ENCODE measurements at places on chromosomes 11 and 22.

DNA sequence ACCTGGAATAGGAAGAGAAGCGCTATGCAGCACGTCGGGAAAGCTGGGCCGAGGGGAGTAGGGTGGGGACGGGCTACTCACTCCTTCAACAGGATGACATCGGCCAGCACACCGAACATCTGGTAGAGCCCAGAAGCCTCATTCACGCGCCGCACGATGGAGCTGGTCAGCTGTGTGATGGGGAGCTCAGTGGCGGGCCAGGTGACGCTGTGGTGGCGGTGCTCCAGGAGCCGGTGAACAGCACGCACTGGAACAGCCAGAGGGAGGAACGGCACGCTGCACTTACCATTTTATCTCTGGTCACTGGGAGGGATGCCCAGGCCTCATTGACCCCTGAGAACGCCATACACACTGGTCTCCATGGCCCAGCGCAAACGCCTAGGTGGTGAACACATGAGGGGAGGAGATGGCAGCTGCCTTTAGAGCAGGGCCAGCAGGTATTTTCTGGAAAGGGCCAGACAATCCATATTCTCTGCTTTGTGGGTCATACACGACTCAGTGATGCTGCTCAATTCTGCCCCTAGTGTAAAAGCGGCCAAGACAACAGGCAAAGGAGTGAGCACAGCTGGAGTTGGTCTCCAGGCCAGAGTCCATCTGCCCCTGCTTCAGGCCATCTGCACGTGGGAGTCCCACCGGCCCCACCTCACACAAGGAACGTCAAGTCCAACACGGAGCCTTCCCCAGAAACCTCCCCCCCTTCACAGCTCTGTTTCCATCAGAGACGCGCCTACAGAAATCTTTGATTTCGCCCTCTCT is 8.8 kb downstream of the FOXRED2 start:
- H3K27me3 ChIP-seq: no peaks in the 10 kb centered on the region
- H3K4me3 ChIP-seq: no peak overlapping the region
- no peaks in the 10 kb centered on the region for H3K4me1 ChIP-seq
- no peak overlapping the region for H3K27ac ChIP-seq
- no peak for DNase-seq

DNA sequence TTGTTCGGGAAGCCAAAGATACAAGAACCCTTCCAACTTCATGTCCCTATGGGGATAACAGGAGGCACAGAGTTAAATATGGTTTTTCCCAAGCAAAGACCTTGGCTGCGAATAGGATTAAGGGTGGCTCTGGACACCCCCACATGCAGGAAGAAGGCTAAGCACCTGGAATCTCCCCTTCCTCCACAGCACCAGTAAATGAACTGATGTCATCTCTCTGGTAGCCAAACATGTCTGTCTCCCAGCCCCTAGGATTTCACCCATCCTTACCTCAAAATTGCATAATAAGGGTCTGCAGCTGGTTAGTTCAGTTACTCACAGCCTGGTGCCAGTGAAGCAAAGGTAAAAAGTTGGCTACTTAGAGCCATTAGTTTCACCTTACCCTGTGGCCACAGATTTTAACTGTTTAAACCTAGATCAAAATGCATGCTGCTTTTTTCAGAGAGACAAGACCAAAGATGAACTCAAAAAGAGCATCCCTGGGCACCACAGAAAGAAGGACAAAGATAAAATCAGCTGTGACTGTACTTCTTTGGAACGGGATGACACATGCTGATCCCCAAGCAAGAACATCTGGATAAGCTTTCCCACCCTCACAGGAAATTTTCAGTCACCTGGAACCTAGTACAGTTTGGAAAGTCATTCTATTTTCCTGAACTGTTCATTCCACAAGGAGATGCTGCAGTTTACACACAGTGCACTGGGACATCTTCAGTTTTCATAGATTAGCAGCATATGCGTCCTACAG is 77.2 kb upstream of the AKIP1 start:
- no peaks in the 10 kb centered on the region for H3K36me3 ChIP-seq
- H3K27ac ChIP-seq: peak overlapping the region; percentile 77
- no peaks in the 10 kb centered on the region for H3K27me3 ChIP-seq
- peak; percentile 88 for DNase-seq
- H3K4me1 ChIP-seq: peaks cover 36% of the 10 kb centered on the region

GRCh38 chr11:95149651-95150364 is 60.2 kb downstream of the ENDOD1 start:
- H3K27ac ChIP-seq: peak overlapping the region; percentile 77
- H3K4me1 ChIP-seq: peaks cover 17% of the 10 kb centered on the region
- no peaks in the 10 kb centered on the region for H3K27me3 ChIP-seq
- H3K4me3 ChIP-seq: peak overlapping the region; percentile 46

GRCh38 chr11:11311169-11311568 is 41.9 kb downstream of the CSNK2A3 start:
- no peaks in the 10 kb centered on the region for H3K4me1 ChIP-seq
- H3K27me3 ChIP-seq: no peaks in the 10 kb centered on the region
- no peak overlapping the region for H3K4me3 ChIP-seq
- no peak overlapping the region for H3K27ac ChIP-seq
- no peaks in the 10 kb centered on the region for H3K36me3 ChIP-seq
- DNase-seq: peak; percentile 18

DNA sequence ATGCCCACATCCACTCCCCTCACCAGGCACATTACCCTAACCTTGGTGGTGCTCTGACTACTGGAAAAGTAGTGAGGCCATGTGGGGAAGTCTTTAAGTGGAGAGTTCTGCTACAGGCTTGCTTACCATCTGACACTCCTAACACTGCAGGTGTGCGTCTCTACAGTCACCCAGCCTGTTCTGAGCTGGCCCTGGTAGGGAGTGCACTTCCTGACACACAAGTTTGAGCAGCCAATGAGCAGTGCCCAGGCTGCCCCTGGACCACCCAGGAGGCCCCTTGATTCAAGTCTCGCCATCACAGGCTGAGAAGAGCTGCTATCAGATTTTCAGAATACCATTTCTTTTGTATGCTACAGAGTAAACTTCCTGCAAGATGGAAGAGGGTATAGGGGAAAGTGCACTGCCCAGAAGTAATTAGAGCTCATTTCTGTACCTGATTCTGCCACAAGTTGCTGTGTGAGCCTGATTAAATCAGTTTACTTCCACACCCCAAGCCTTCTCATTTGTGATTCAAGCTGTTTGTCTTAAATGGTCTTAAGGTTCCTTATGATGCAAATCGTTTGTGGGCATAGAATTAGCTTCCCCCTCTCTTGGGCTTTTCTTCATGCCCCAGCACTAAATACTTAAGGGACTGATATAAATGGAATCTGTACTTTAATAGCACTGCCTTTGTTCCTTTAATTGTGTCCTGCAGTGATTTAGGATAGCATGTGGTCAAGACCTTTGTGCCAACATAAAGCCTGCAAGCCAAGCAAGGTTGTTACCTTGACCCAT is 22.2 kb downstream of the OPCML start:
- no peaks in the 10 kb centered on the region for H3K4me1 ChIP-seq
- no peak overlapping the region for H3K27ac ChIP-seq
- H3K36me3 ChIP-seq: no peaks in the 10 kb centered on the region
- DNase-seq: no peak
- H3K4me3 ChIP-seq: no peak overlapping the region

- peaks cover 5% of the 10 kb centered on the region for H3K4me1 ChIP-seq
- DNase-seq: peak; percentile 91
- no peaks in the 10 kb centered on the region for H3K36me3 ChIP-seq
- H3K27ac ChIP-seq: no peak overlapping the region
- no peak overlapping the region for H3K4me3 ChIP-seq
Measured at GRCh38 chr11:1694064-1694845, 2.7 kb upstream of the KRTAP5-6 start.

GRCh38 chr11:64831411-64831891 is 13.0 kb downstream of the CDC42BPG start:
- DNase-seq: no peak
- no peak overlapping the region for H3K4me3 ChIP-seq
- no peaks in the 10 kb centered on the region for H3K27me3 ChIP-seq
- no peak overlapping the region for H3K27ac ChIP-seq

- H3K4me1 ChIP-seq: peaks cover 2% of the 10 kb centered on the region
- no peak overlapping the region for H3K4me3 ChIP-seq
- no peaks in the 10 kb centered on the region for H3K27me3 ChIP-seq
- no peak overlapping the region for H3K27ac ChIP-seq
- H3K36me3 ChIP-seq: peaks cover 12% of the 10 kb centered on the region
Measured at GRCh38 chr11:12212821-12213185, 102.4 kb downstream of the MICAL2 start.

All from trophoblast cell (in vitro differentiated cells and primary cell).